ENCODE measurements at places on chromosomes 13 and 19.

GRCh38 chr13:96100457-96101220, 10.7 kb downstream of the HS6ST3 start:
- no peak for DNase-seq

- no peak for DNase-seq
Measured at GRCh38 chr13:39603424-39603947, 493 bp upstream of the LHFPL6 start.

DNA sequence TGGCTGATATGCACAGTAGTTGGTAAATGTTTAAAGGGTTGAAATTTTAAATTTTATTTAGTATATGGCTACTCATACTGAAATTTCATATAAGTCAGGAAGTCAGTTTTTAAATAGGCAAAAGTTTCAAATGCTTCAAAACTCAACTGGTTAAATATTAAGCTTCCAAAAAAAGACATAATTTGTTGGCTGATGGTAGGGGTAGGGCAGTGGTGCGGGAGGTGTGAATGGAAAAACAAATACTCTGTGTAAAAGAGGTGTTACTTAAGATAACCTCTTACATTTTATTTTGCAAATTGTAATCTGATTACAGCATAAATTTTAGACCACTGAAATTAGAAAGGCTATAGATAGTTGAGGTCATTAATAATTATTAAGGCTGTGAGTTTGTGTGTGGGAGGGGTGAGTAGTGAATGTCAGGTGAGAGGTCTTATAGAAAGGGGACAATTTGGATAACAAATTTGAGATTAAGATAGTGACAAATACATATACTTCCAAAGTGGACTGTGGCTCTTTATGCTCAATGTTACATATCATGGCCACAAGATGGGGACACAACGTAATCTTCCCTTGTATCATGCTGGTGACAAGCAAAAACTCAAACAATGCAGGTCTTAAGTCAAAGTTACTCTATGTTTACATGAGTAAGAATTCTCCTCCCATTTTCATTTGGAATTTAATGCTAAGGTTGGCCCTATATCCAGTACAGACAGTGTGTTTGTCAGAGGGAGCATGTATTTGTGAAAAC, 36.6 kb upstream of the OXGR1 start:
- DNase-seq = peak; percentile 2

GRCh38 chr13:75437582-75438318, 44.2 kb downstream of the TBC1D4 start:
- no peak for DNase-seq

DNA sequence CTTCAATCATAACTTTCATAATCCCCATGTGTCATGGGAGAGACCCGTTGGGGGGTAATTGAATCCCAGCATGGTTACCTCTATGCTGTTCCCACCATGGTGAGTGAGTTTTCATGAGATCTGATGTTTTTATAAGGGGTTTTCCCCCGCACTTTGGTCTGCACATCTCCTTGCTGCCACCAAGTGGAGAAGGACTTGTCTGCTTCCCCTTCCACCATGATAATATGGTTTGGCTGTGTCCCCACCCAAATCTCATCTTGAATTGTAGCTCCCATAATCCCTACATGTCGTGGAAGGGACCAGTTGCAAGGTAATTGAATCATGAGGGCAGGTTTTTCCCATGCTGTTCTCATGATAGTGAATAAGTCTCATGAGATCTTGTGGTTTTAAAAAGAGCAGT, 524.9 kb downstream of the SLITRK5 start:
- DNase-seq = no peak

- no peak for DNase-seq
Measured at GRCh38 chr19:51927859-51928258, 587 bp downstream of the ZNF613 start.

GRCh38 chr19:33143897-33144405, 12.0 kb downstream of the WDR88 start:
- peak; percentile 41 for DNase-seq

DNA sequence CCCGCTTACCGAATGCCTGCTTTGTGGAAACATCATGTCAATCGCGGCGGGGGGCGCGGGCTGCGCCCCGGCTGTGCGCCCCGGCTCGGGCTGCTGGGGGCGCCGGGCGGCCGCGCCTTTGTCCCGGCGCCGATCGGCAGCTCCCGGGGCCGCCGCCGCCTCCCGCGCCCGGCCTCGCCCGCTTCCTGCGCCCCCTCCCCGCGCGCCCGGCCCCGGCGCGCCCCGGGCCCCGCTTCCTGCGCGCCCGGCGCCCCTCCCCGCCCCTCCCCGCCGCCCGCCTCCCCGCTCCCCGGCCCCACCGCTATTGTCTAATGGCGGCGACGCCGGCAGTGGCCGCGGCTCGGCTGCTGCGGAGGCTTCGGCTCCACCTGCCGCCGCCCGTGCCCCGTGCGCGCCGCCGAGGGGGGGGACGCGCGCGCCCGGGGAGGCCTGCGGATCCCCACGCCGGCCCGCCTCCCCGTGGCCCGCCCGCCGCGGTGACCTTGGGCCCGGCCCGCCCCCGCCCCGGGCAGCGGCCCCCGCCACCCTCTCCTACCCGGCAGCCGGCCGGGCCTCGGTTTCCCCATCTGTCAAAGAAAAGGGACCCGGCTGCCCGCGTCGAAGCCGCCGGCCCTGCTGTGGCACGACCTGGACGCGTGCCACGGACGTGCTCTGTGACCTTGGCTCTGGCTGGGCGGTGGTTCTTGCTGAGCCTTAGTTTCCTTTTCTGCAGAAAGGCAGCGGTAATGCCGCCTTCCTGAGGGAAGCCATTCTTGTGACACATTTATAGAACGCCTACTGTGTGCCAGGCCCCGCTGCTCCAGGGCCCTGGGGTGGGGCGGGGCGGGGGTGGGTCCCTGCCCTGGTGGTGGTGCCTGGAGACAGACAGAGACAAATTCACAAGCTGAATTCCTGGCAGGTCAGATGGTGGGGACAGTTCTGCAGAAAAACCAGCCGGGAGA, at the start of gene TLE5:
TLE5 (minus strand) TSS at position 331 of the 941 bp plus-strand sequence; CDS start at position 36, 295 bp downstream.
- no peak for DNase-seq

- no peak for DNase-seq
Measured at GRCh38 chr13:49784886-49785570, 7.5 kb downstream of the KPNA3 start.

DNA sequence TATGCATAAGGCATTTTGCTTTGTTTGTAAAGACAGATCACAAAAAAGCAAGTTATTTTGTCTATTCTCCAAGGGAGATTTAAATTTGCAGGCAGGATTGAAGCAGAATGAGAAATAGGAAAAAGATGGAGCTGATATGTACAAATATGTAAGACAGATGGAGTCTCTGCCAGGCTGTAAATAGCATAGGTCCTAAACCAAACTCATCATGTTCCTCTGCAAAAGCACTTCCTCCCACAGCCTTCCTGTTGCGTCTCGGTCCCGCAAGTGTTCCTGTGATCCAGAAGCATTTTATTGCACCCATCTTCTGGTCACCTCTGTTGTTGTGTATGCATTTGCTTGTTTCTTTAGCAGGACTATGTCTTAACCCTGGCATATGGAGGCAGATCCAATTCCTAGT, 95.7 kb upstream of the CLDN10 start:
- DNase-seq = no peak

GRCh38 chr13:28037399-28037798, 48.9 kb upstream of the URAD start:
- DNase-seq = no peak

DNA sequence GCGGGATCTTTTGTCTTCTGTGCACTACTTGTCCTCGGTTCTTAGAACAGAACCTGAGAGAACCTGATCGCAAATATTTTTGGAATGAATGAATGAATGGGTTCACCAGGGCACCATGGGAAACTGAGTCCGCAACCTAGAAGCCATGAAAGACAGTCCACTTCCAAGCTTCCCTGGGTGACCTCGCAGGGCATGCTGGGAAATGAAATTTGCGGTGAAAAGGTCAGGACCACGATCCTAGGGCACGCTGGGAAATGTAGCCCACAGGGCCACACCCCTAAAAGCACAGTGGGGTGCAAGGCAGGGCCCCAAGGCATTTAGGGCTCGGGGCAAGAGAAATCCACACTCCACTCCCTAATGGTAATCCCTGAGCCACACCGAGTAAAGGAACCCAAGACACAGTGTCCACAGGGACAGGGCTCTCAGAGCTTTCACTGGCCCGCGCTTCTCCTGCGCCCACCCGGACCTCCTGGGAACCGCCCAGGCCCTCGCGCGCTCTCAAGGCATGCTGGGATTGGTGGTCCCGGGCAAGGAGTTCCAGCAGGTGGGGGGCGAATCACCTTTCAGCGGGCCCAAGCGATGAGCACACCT, 1.1 kb upstream of the PPP1R12C start:
- no peak for DNase-seq

- DNase-seq = no peak
Measured at GRCh38 chr13:101140936-101141335, 275.4 kb downstream of the NALCN start.

- no peak for DNase-seq
Measured at GRCh38 chr13:113404366-113404722, 40.4 kb upstream of the GRTP1 start.

- no peak for DNase-seq
Measured at GRCh38 chr19:32519023-32519422, 62.0 kb upstream of the PDCD5 start.

DNA sequence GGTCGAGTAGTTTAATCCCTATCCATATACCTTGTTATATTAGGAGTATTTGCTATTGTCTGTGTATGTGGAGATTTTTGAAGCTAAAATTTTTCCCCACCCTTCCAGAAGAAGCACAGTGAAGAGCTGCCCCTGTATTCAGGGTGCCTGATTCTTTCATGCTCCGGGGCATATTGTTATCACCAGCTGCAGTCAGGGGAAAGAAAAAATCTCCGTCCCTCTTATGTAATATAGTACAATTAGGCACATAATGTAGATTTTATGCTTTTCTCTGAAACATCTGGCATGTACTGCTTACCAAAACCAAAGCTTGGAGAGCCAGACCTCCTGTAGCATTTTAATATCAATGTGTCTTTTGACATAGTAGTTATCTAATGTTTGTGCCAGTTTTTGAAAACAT, 214.9 kb upstream of the EDNRB start:
- DNase-seq = no peak

DNA sequence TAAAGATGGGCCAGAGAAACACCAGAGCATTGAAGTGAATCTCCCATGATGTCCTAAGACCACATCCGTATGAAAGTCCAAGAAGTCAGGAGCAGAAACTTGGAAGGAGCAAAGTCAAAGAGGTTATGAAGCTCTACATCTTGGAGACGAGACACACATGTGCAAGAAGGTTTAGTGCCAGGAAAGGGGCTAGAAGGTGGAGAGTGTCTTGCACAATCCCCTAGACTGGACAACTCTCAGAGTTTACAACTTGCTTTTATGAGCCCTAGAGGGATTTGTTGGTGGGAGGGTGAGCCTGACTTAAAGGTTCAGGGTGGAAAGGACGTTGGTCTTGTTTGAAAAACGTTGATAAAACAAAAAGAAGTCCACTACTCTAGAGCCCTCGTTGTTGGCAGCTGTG, 150.6 kb downstream of the GPC6 start:
- no peak for DNase-seq

GRCh38 chr13:34864671-34865070, 77.4 kb upstream of the NBEA start:
- no peak for DNase-seq

- DNase-seq = no peak
Measured at GRCh38 chr19:35144600-35145436, 1.8 kb downstream of the FXYD7 start.

- no peak for DNase-seq
Measured at GRCh38 chr19:51887522-51888498, at the start of gene ZNF577. TSS of gene ZNF577 (minus strand) at chr19:51887951. CDS start at chr19:51880382, 7,569 bp downstream.

DNA sequence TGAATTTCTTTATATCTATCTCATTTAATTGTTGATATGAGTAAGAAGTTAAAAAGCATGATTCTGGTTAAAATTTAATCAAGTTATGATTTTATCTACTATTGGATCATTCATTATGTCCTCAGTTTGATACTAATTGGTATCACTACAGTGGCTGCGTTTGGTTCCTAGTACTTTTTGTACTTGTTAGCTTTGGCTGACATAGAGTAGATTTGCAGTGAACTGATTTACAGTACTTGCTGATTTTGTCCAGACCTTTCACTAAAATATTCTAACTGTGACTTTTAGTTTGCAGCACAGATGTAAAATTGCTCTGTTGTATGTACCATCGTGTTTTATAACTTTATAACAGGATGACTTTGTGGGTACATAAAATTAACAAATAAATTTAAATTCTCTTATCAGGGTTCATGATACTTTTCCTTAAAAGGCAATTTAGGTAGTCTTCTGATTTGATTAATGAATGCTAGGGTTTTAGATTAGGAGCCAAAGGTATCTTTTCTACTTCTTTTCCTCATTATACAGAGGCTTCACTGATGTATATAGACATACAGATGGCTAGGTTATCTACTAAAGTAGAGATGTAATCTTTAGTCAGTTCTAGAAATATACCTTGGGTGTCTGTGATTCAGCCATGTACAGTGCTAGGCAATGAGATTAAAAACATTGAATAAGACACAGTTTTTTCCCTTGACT, 8.7 kb downstream of the UCHL3 start:
- DNase-seq = no peak

- no peak for DNase-seq
Measured at GRCh38 chr13:31912647-31913401, 118.8 kb upstream of the FRY start.

DNA sequence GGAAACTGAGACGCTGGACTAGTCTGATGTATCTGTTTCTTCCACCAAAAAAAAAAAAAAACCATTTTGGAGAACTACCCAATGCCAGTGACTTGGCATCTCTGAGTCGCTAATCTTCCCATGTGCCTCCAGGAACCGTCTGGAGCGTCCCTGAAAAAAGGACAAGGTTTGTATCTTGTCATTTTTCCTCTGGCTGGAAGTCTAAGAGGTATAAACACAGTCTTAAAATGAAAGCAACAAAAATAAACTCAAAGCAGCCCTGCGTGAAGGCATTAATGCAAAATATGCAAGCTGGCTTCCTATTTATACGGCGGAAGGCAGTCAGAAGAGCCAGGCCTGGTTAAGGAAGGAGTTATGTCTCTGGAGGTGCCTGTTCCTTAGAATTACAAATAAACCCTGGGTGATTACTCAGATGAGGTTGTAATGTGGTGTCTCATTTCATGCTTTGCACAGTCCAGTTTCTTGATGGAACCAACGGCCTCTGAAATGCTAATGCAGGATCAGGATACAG, 20.3 kb downstream of the ACTN4 start:
- DNase-seq = no peak

- no peak for DNase-seq
Measured at GRCh38 chr19:55491546-55492360, 3.5 kb downstream of the SSC5D start.

- no peak for DNase-seq
Measured at GRCh38 chr19:16296713-16297112, 27.9 kb upstream of the KLF2 start.

DNA sequence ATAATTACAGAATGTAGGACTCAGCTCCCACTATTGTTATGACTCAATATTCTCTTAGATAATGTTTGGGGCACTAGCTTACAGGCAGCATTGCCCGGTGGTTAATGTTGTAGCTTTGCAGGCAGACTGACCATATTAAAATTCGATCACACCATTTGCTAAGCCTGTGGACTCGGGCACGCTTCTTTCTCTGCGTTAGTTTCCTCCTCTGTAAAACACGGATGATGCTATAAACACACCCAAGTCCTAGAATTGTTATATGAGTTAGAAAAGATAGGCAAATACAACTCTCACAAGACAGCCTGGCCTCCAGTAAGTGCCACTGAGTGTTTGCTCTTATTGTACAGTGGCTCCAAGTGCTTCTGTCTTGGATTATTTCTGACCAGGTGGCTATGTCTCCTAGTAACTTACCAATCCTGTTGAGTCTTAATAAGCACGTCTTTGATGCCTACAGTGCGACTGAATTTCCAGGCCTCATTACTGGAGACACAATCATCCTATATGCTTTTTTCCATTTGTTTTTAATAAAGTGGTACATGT, 50.0 kb upstream of the ALOX5AP start:
- DNase-seq = no peak

Measured in AML-193 (cell line).